Keratinocyte (primary cell): ENCODE measurements at places on chromosomes 3 and 15. TPM values are rescaled to one million over a fixed set of nuclear protein-coding genes. Genes with fewer than 3 reads are reported as not detected.

- no peak for DNase-seq
Measured at GRCh38 chr3:131216330-131216729, 165.2 kb upstream of the NUDT16 start.

GRCh38 chr15:63191895-63192618, 2.7 kb downstream of the RAB8B start:
- no peak for DNase-seq

- no peak for DNase-seq
Measured at GRCh38 chr3:186815435-186815834, 9.2 kb upstream of the RFC4 start.

DNA sequence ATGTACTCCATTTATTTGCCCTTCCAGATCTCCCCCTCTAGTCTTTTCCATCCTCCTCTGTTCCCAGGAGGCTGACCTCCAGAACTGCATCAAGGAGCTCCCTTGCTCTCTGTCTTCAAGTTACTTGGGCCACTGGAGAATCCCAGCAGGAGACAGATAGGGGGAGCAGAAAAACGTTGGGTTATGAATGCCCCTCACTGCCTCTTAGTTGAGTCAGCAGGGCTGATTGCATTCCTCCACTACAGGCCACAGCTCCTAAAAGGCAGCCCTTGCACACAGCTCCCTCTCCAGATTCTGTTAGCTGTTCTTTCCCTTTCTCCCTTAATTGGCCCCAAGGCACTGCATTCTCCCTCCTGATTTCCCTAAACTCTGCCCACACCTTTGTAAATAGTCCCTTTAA, 12.4 kb upstream of the CEP152 start:
- no peak for DNase-seq

GRCh38 chr15:83766339-83766738, 112.4 kb downstream of the ADAMTSL3 start:
- no peak for DNase-seq

- no peak for DNase-seq
Measured at GRCh38 chr3:45409369-45409768, 21.0 kb downstream of the LARS2 start.

DNA sequence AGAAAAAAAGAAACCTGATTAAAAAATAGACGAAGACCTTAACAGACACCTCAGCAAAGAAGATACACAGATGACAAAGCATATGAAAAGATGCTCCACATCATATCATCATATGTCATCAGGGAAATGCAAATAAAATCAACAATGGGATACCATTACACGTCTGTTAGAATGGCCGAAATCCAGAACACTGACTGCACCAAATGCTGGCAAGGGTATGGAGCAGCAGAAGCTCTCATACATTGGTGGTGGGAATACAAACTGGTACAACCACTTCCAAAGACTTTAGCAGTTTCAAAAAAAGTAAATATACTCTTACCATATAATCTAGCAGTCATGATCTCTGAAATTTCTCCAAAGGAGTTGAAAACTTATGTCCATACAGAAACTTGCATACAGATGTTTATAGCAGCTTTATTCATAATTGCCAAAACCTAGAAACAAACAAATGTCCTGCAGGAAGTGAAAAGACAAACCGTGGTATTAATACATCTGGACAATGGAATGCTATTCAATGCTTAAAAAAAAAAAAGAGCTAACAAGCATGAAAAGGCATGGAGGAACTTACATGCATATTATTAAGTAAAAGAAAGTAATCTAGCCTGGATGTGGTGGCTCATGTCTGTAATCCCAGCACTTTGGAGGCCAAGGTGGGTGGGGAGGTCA, 107.4 kb downstream of the HES1 start:
- no peak for DNase-seq

- DNase-seq: no peak
Measured at GRCh38 chr3:24387000-24387399, 107.7 kb downstream of the THRB start.

- no peak for DNase-seq
Measured at GRCh38 chr3:189103208-189103607, 68.6 kb upstream of the TPRG1 start.

- no peak for DNase-seq
Measured at GRCh38 chr15:51099185-51099584, 4.5 kb upstream of the TNFAIP8L3 start.

The EPHB1 gene
- 0.01 to 0.03 TPM in 2 of 3 replicates, not detected in the other for polyA plus RNA-seq

- DNase-seq: no peak
Measured at GRCh38 chr3:187015903-187016638, 85.7 kb downstream of the ST6GAL1 start.

The NOX5 gene
- polyA plus RNA-seq: 0.09 to 0.18 TPM (median 0.16 TPM) in 3 replicates

- no peak for DNase-seq
Measured at GRCh38 chr3:127762077-127762786, 60.1 kb downstream of the MGLL start.

The DUOX1 gene
- polyA plus RNA-seq: 13.6 to 32.5 TPM (median 16.3 TPM) in 3 replicates

DNA sequence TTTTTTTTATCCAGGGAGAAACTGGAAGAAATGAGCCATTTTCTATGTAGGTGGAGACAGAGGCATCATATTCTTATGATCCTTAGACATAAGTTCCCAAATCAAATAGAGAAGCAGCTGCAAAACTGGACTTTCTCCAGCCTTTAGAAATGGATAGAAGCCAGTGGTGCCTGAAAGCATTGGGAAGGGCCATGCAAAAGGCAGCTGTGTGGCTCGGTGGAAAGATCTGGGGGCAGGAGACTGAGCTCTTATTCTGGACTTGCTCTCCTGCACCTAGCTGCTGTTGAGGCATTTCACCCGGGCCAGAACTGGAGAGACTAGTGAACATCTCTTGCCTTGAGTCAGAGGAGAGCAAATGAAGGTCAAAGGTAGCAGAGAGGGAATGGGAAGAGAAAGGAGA, 73.1 kb downstream of the TFG start:
- DNase-seq: no peak

DNA sequence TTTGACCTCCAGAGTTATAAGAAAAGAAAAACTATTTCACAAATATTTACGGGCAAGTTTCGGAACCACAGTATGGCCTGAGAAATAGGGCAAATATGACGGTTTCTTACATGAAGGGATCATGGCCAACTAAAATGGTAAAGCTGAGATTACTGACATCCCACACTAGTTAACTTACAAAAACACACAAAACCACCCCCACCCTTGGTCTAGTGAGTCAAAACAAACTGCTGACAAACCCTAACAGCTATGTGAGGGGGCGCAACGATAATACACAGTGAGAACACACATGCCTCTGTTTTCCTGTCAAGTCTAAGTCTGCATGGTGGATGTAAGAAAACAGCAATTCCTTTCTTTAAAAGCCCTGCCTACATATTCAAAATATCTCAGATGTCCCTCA, 32.3 kb downstream of the CBLB start:
- DNase-seq: no peak

DNA sequence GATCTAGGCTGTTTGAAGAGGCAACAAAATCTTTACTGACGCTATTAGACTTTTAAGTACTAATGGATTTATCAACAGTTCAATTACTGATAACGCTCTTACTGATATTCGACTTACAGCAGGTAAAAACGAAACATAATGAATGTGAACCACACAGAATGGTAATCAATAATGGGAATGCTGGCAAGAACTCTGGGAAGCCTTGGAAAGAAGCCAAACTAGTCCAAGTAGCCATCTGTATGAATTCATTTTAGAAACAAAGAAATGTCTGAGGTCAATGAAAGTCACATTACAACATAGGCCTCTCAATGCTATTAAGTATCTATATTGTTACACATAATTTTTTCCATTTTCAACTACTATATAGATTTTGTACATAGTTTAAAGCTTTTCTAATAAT, 130.0 kb downstream of the DMXL2 start:
- DNase-seq: no peak

The CCDC9B gene
- polyA plus RNA-seq: 6.3 to 9.6 TPM (median 7.4 TPM) in 3 replicates

DNA sequence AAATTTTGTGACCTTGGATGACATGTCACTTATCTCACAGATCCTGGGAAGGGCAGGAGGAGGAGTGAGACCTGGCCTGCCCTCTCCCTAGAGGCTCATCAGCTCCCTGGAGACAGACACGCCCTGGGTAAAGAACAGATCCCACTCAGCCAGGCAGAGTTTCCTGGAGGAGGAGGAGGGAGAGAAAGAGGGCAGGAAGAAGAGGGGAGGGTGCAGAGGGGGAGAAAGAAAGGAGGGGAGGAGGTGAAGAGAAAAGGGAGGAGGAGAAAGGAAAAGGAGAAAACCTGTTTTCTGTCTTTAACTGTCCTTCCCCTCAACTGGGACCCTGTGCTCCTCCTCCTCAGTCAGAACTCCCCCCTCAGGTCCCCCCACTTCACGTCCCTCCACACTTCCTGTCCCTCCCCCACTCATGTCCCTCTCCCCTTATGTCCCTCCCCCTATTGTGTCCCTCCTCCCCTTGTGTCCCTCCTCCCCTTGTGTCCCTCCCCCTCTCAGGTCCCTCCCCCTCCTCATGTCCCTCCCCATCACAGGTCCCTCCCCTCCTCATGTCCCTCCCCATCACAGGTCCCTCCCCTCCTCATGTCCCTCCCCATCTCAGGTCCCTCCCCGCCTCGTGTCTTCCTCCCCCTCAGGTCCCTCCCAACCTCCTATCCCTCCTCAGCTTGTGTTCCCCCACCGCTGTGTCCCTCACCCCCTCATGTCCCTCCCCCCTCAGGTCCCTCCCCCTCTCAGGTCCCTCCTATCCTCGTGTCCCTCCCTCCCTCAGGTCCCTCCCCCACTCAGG, 52.3 kb upstream of the CGNL1 start:
- DNase-seq: peak; percentile 30

DNA sequence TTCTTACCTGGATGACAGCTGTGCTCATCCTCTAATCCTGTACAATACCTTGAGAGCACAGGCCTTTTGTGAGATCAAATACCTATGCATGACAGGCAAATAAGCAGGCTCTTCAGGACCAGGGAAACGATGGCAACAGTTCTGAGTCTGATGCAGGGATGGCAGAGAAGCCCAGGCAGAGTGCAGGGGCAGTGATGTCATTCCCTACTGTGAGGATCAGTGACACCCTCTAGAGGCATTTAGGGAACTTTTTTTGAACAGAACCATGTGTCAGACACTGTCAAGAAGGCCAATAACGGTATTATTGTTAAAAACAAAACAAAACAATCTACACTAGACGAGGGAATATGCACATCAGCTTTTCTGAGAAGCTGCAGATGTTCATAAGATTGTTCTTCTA, 314.8 kb upstream of the CTDSPL start:
- no peak for DNase-seq

DNA sequence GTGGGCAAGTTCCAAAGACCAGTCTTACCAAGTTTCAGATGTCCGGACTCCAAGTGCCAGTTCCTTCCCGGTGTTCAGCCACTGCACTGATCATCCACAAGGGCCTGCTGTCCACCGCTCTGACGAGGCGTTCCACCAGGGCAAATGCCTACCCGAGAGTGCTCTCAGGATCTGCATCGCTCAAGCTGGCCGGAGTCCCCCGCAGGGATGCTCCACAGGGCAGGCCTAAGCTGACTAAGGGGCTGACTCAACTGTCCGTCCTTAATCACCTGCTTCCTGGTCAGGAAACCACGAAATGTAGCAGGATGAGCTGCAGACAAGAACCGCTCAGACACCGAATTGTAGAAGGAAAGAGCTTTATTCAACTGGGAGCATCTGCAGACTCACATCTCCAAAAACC, 341.6 kb downstream of the KCNH8 start:
- DNase-seq: no peak

DNA sequence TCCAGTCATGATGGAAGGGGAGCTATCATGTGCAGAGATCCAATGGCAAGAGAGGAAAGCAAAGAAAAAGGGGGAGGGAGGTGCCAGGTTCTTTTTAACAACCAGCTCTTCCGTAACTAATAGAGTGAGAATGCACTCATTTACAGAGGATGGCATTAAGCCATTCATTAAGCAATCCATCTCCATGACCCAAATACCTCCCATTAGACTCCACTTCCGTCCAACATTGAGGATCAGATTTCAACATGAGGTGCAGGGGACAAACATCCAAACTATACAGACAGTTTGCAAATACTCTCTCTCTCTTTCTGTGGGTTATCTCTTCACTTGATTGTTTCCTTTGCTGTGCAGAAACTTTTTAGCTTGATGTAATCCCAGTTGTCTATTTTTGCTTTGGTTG, 21.2 kb downstream of the ZDHHC23 start:
- DNase-seq: no peak

The RTP1 gene
- not detected in 3 replicates for polyA plus RNA-seq

- DNase-seq: no peak
Measured at GRCh38 chr3:19595884-19596283, 338.1 kb downstream of the EFHB start.

The IGSF10 gene
- polyA plus RNA-seq: under 0.01 to 0.01 TPM (median 0.01 TPM) in 3 replicates

The TMEM45A gene
- polyA plus RNA-seq: 29.7 to 61.1 TPM (median 57.2 TPM) in 3 replicates

The PIAS1 gene
- polyA plus RNA-seq: 38.0 to 75.3 TPM (median 58.2 TPM) in 3 replicates

- DNase-seq: no peak
Measured at GRCh38 chr3:109224333-109224732, 87.8 kb downstream of the C3orf85 start.

The C3orf49 gene
- not detected in 3 replicates for polyA plus RNA-seq

- no peak for DNase-seq
Measured at GRCh38 chr3:53646723-53647122, 152.3 kb downstream of the CACNA1D start.

GRCh38 chr15:56891852-56892440, 26.5 kb upstream of the TCF12 start:
- DNase-seq: no peak

- no peak for DNase-seq
Measured at GRCh38 chr3:102057781-102058421, 208.6 kb downstream of the NFKBIZ start.
